ENCODE measurements at places on chromosomes 4 and X. TPM values are rescaled to one million over a fixed set of nuclear protein-coding genes. Genes with fewer than 3 reads are reported as not detected.

- DNase-seq = no peak
Observed at GRCh38 chr4:164648151-164648848, 105.6 kb upstream of the SMIM31 start.

IGSF1 gene
- total RNA-seq = not detected

- DNase-seq = no peak
Observed at GRCh38 chr4:96603641-96604040, 763.7 kb downstream of the PDHA2 start.

- DNase-seq = no peak
Observed at GRCh38 chrX:20861113-20861512, 513.1 kb upstream of the CNKSR2 start.

DNA sequence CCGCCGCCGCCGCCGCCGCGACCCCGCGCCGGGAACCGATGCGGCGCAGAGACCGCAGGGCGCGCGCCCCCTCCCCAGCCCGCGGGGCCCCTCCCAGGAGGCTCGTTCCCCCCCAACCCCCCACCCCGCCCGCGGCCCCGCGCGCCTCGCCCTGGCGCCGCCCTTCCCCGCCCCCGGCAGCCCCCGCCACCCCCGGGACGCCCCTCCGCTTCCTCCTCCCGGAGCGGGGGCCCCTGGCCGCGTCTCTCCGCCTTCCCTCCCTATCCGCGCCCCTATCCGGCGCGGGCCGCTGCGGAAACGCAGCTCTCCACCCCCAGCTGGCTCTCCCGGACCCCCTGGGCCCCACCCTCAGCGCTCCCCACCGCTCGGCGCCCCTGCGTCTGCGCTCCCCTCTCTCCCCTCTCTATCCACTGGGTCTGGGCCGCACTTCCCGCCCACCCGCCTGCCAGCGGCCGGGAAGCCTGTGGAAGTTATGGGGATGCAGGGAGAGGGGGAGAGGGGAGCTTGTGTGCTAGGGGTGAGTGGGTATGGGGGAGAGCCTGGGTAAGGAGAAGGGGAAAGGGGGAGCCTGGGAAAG lies at the start of gene TMEM271:
TMEM271 (minus strand) TSS at position 51 of the 577 bp plus-strand sequence. CDS start 233 bp downstream, outside the sequence.
- no peak for DNase-seq

GRCh38 chr4:182449930-182450439 lies 206.8 kb downstream of the TENM3 start:
- DNase-seq = peak; percentile 7

GC gene
- total RNA-seq = not detected

H2BW2 gene
- total RNA-seq = not detected

DDX53 gene
- total RNA-seq = not detected

DNA sequence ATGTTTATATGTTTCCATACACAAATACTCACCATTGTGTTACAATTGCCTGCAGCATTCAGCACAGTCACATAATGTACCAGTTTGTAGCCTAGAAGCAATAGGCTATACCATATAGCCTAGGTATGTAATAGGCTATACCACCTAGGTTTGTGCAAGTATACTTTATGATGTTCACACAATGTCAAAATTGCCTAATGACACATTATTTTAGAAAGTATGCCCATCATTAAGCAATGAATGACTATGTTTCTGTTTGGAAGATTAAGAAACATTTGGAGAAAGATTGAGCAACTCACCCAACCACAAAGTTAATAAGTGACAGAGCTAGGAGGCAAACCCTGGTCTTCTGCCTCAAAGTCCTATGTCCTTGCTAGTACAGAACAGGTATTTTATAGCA lies 96.8 kb upstream of the GRIA3 start:
- no peak for DNase-seq

USP17L20 gene
- not detected for total RNA-seq

DNA sequence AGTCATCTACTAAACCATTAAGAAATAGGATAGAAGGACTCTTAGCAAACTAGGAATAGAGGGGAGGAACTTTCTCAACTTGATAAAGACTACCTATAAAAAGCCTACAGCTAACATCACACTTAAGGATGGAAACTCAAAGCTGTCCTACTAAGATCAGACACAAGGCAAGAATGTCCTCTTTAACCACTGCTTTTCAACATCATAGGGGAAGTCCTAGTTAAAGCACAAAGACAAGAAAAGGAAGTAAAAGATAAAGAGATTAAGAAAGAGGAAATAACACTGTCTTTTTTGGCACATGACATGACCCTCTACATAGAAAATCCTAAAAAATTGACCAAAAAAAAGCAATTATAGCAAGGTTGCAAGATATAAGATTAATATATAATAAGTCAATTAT lies 136.6 kb downstream of the FBXW7 start:
- DNase-seq = no peak

DNA sequence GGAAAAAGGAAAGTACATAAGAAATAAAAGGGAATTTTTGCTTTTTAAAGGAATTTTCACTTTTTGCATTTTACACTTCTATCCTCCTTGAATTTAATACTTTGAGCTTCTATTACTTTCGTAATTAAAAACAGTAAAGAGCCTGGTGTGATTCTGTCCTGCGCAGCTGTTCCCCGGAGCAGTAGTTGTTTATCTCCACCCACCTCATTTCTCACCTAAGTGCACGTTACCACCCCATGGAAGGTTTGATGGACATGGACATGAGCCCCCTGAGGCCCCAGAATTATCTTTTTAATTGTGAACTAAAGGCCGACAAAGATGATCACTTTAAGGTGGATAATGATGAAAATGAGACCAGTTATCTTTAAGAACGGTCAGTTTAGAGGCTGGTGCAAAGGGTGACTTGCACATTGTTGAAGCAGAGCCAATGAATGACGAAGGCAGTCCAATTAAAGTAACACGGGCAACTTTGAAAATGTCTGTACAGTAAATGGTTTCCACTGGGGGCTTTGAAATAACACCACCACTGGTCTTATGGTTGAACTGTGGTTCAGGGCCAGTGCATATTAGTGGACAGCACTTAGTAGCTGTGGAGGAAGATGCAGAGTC lies 52.1 kb upstream of the TEX13D start:
- DNase-seq = no peak

CDX4 gene
- total RNA-seq = not detected

CCKAR gene
- not detected for total RNA-seq

- DNase-seq = peak; percentile 66
Observed at GRCh38 chrX:69503782-69504625, at the start of gene NALF2. TSS of gene NALF2 (plus strand) at chrX:69504326. CDS start at chrX:69505283, 957 bp downstream.

DNA sequence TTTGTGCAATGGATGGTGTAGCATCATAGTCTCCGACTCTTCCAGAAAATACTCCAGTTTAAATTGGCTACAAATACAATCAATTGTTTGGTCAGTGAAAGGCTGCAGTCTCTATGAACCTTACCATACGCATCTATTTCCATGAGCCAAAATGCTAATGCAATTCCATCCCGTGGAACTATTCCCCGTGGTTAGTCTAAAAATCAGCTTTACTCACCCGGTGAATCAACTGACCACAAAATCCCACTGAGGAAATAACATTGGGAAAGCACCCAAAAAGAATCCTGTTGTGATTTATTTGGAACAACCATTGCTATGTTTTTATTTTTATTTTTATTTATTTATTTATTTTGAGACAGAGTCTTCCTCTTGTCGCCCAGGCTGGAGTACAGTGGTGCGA lies 87.1 kb downstream of the DHX15 start:
- no peak for DNase-seq

DNA sequence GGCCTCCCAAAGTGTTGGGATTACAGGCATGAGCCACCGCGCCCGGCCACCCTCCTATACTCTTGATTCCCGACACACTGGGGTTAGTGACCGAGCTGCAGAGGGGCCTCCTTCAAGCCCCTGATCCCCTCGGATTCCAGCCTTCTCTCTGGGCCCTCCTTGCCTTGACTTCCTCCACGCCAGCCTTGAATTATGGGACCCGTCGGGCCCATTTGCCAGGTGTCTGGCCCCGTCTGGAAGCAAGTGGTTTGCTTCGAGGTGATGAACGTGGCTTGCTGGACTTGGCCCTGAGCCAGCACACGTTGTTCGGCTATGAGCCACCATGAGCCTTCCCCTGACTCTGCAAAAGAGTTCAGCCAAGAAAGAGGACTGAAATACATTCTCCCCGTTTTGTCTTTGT lies 37.4 kb upstream of the GRPEL1 start:
- DNase-seq = no peak

- DNase-seq = no peak
Observed at GRCh38 chr4:128725405-128726055, 84.0 kb upstream of the JADE1 start.

ZDHHC9 gene
- total RNA-seq = 23.5 TPM

GRCh38 chr4:181289198-181289597 lies 954.0 kb upstream of the TENM3 start:
- no peak for DNase-seq

DNA sequence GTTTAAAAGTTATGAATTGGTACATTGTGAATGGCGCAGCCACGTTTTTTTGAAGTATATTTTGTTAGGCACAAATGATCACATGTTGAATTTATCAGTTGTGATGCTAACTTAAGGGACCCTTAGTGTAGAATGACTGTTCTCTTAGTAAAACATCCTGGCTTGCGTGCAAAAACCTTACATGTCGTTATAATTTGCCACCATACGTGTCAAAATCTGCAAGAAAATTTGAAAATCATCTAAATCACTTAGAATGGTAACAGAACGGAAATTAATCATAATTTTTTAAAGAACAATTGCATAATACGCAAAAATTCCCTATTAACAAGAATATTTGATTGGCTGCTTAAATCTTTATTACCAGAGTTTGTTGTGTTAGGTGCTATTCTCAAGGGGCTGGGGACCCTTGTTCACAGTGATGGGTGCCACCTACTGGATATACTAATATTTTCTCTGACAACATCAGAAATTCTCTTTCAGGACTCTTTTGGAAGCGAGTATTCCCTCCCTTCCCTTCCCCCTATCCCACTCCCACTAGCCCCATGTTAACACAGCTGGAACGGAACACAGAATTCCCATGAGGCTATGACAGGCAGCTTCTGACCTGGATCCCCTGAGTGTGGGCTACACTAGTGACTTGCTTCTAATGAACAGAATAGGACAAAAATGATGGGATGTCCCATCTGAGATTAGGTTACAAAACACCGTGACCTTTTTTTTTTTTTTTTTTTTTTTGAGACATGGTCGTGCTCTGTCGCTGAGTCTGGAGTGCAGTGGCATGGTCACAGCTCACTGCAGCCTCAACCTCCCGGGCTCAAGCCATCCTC lies 71.8 kb downstream of the SUPT20HL2 start:
- peak; percentile 51 for DNase-seq

SERTM2 gene
- total RNA-seq = not detected

- DNase-seq = no peak
Observed at GRCh38 chr4:1321946-1322650, 24.9 kb upstream of the UVSSA start.

DNA sequence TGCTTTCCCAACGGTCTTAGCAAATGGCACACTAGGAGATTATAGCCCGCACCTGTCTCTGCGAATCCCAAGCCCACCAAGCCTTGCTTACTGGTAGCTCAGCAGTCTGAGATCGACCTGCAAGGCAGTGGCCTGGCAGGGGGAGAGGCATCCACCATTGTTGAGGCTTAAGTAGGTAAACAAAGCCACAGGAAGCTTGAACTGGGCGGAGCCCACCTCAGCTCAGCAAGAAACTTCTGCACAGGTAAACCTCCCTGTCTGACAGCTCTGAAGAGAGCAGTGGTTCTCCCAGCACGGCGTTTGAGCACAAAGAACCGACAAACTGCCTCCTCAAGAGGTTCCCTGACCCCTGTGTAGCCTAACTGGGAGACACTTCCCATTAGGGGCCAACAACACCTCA lies 42.8 kb downstream of the BRWD3 start:
- no peak for DNase-seq

GRCh38 chrX:118396113-118396512 lies 50.2 kb downstream of the WDR44 start:
- no peak for DNase-seq

SLC9B2 gene
- 24.2 TPM for total RNA-seq

ART3 gene
- total RNA-seq = not detected

- no peak for DNase-seq
Observed at GRCh38 chrX:120308558-120308957, 2.7 kb downstream of the TMEM255A start.

DNA sequence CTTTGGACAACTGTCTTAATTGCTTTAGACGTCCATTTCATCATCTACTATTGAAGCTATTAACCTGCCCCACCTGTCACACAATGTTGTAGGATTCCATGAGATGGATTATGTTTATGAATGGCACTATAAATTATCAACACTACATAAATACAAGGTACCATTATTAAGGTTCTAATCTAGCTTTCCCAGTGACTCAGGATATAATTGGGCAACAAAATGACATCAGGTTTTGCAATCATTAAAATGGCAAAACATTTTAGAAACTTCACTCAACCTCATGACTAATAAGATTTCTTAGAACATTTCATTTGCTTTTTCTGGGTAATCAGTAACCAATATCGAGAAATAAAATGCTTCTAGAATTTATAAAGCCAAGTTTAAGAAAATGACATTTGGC lies 9.2 kb downstream of the HOPX start:
- no peak for DNase-seq

DCAF8L2 gene
- total RNA-seq = not detected

DNA sequence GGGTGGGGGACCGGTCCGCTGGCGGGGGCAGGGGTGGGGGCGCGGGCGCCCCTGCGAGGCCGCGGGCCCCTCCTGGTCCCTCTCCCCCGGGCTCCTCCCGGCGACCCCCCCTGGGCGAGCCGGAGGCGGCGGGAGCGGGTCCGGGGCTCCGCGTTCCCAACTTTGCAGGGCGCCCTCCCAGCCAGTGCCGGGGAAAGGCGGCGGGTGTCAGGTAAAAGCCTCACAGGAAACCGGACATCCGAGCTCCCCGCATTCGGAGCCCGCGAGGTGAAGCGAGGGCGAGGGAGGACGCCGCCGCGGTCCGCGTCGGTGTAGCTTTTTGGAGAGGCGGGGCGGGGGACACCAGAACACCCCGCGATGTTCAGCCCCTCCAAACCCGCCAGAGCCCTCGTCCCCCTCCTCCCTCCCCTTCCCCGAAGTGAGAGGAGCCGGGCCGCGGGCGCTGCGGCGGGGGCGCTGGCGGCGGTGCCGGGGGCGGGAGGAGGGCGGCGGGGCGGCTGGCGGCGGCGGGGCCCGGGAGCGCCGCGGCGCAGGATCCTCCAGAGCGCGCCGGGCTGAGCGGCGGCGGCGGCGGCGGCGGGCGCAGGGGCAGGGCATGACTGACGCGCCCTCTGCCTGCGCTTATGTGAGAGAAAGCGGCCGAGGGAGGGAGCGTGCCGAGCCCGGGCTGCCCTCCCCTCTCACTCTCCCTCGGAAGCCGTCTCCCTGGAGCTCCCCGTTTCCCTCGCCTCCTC lies at the start of gene VEGFC:
VEGFC (minus strand) TSS at position 597 of the 734 bp plus-strand sequence. CDS start 611 bp downstream, outside the sequence.
- DNase-seq = peak; percentile 86

- DNase-seq = no peak
Observed at GRCh38 chr4:171342646-171343045, 470.6 kb upstream of the GALNTL6 start.

All from dermis blood vessel endothelial cell (primary cell).